ENCODE measurements at places on chromosomes 12 and 14.

- DNase-seq = no peak
Measured at GRCh38 chr12:100718187-100718586, 76.4 kb upstream of the ANO4 start.

DNA sequence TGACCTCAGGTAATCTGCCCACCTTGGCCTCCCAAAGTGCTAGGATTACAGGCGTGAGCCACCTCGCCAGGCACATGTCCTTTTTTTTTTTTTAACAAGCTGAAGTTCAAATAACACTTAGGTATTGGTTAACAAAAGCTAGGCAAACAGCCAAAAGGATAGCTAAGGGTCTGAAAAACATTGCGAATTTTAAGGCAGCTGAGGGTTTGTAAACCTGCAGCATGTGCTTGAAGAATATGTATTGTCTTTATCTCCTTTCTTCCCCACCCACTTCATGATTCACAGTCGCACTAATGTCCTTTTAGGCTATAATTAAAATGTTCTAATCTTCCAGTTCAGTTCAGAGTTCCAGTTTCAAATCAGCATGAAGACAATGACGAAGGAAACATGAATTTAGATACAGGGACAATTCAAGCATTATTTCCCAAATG lies 30.1 kb upstream of the CERS5 start:
- no peak for DNase-seq

DNA sequence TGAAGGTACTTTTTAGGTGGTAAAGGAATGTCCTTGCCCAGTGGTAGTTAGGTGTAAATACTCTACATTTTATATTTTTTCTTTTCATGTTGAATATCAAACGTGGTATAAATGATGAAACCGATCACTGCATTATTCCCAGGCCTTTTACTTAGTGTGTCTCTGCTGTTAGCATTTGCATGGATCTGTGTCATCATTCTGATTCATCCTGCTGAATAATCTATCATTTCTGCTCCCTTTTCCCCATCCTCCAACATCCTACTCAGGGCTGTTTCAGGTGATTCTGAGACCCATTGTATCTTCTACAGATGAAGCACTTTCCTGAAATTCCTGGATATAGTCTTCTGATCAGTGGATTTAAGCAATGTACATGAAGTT lies 61.0 kb upstream of the PTHLH start:
- DNase-seq = no peak

DNA sequence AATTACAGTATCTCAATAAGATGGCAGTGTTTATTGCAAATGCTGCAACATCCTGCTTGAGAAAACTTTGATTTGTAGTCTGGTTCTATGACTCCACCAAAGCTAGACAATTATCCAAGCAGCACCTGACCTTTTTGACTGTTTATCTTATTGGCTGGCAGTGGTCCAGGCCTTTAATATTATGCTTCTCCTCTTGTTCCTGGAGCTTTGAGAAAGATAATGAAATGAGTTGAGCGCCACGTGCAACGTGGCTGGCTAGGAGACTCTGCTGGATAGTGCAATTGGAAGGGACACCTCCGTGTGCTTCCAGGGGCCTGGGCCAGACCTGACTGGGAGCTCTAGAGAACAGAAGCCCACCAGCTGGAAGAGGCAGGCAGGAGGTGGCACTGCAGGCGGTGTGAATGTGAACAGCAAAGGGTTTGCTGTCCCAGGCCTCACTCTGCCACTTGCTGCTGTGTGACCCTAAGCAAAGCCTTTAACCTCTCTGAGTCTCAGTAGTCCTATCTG lies 349.3 kb downstream of the CACNA1C start:
- no peak for DNase-seq

- no peak for DNase-seq
Measured at GRCh38 chr12:92199819-92200576, 54.4 kb upstream of the BTG1 start.

- no peak for DNase-seq
Measured at GRCh38 chr14:61638595-61639387, 56.5 kb upstream of the HIF1A start.

- DNase-seq = no peak
Measured at GRCh38 chr14:89697281-89698060, 257.1 kb downstream of the EFCAB11 start.

- DNase-seq = no peak
Measured at GRCh38 chr14:33342299-33342974, 403.8 kb downstream of the NPAS3 start.

DNA sequence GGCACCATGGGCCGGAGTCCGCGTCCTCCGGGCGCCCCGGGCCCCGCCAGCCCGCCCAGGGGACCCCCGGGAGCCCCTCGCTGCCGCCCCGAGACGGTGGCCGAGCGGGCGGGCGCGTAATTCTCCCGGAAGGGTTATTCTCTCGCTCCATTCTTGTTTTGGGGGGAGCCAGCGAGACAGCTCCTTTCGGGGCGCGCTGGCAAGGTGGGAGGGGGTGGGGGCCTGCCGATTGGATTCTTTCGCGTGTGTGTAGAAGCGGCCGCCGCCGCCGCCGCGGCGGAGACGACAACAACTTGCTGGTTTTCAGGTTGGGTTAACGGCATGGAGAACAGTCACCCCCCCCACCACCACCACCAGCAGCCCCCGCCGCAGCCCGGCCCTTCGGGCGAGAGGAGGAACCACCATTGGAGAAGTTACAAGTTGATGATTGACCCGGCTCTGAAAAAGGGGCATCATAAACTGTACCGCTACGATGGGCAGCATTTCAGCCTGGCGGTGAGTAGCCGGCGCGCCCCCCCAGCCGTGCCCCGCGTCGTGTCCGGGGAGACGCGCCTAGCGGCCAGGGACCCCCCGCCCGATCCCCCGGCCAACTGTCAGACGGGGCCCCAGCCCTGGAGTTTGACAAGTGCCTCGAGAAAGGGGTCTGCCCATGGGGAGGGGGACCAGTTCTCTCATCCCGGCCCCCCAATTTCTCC lies 755 bp downstream of the SETD1B start:
- DNase-seq = no peak

GRCh38 chr14:48826058-48826457 lies 760.1 kb downstream of the RPS29 start:
- DNase-seq = no peak

- no peak for DNase-seq
Measured at GRCh38 chr12:106131676-106132075, 7.1 kb downstream of the NUAK1 start.

- DNase-seq = no peak
Measured at GRCh38 chr12:15534322-15534721, 212.0 kb downstream of the PTPRO start.

- no peak for DNase-seq
Measured at GRCh38 chr12:27693403-27693802, 2.8 kb upstream of the REP15 start.

GRCh38 chr14:36478782-36479181 lies 41.2 kb downstream of the NKX2-1 start:
- DNase-seq = no peak

GRCh38 chr14:36173161-36173560 lies 3.4 kb downstream of the PTCSC3 start:
- no peak for DNase-seq

DNA sequence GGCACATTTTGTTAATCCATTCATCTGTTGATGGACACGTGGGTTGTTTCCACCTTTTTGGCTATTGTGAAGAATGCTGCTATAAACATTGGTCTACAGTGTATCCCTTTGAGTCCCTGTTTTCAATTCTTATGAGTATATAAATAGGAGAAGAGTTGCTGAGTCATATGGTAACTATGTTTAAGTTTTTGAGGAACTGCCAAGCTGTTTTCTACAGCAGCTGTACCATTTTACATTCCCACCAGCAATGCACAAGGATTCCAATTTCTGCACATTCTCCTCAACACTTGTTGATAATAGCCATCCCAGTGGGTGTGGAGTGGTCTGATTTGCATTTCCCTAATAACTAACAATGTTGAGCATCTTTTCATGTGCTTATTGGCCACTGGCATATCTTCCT lies 6.9 kb upstream of the SVOP start:
- no peak for DNase-seq

GRCh38 chr12:59040656-59041055 lies 120.4 kb upstream of the LRIG3 start:
- no peak for DNase-seq

DNA sequence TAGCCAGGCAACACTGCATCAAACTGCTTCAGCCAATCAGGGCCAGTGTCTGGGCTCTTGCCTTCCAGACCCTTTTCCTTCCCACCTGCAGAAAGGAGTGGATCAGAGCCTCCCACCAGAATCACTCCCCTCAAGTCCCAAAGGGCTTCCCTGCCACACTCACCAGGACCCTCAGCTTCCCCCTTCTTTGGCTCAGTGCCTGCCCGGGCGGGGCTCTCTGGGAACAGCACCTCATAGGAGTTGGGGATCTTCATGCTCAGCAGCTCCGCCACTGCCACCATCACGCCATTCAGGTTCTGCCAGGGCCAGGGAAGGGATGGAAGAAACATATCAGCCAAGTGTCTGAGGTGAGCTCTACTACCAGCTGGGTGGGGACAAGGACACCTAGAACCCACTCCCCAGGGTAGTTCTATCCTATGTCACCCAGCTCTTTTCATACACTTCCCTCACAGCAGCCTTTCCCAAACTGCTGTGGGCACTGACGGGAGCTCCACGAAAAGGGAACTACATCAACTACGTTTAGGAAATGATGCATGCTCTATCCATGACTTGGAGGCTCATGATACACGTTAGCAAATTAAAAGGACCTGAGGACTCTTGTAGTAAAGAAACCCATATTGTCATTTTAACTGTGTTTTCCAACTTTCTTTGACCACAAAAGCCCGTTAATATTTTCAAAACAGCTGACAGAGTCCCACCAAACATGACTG lies 9.4 kb upstream of the PRKAG1 start:
- no peak for DNase-seq

DNA sequence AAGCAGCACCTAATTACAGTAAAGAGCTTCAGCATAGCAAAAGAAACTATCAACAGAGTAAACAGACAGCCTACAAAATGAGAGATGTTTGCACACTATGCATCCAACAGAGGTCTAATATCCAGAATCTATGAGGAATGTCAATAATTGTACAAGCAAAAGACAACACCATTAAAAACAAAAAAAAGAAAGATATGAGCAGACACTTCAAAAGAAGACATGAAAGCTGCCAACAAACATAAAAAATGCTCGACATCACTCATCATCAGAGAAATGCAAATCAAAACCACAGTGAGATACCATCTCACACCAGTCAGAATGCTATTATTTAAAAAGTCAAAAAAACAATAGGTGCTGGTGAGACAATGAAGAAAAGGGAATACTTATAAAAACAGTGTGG lies 273.1 kb downstream of the TMTC2 start:
- no peak for DNase-seq

DNA sequence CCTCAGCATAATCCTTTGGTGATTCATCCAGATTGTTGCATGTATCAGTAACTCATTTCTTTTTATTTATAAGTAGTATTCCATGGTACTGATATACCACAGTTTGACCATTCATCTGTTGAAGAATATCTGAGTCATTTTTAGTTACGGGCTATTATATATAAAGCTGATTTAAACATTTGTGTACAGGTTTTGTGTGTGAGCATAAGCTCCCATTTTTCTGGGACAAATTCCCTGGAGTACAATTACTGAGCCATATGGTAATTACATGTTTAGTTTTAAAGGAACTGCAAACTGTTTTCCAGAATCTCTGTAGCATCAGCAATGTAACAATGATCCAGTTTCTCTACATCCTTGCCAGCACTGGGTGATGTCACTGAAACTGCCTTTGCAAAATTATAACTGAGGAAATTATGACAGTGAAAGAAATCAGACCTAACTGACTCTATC lies 236.2 kb upstream of the KRR1 start:
- no peak for DNase-seq

GRCh38 chr12:78571953-78572352 lies 292.6 kb upstream of the SYT1 start:
- DNase-seq = no peak

- DNase-seq = no peak
Measured at GRCh38 chr14:33842299-33842698, 108.6 kb downstream of the EGLN3 start.

GRCh38 chr14:83988275-83988674 lies 1541.7 kb upstream of the FLRT2 start:
- DNase-seq = no peak

GRCh38 chr12:88361493-88361892 lies 218.8 kb downstream of the KITLG start:
- DNase-seq = no peak

DNA sequence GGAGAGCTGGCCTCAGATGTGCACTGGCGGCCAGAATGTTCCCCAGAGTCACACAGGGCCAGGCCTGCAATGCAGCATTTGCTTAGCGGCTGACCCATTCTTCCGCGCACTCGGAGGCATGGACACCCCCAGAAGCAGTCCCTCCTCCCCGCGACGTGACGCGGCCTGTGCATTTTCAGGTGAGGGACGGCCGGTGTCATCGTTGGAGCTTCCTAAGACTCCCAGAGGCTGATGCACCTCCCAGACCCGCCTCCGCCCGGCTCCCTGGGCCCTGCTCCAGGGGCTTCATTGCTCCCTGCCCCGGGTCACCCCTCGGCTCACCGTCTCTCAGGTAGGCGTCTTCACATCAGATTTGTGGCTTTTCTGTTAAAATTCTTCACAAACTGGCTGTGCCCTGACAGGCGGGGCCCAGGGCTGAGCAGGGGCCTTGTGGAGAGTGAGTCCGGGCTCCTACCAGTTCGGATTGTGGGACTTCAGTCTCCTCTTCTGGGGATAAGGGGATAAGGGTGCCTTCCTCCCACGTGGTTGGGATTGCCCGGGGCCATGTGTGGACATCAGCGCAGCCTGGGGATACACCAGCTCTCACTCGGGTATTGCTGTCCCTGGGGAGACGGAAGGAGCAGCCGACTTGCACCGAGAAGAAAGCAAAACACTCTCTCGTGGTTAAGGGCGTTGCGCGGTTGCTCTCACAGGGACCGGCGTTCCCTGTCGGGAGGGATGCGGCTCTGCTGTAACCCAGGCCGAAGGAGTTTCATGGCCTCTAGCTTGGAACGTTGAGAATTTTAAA lies 249.1 kb downstream of the ADGRD1 start:
- no peak for DNase-seq

- DNase-seq = no peak
Measured at GRCh38 chr14:54362089-54362504, 34.7 kb upstream of the CDKN3 start.

DNA sequence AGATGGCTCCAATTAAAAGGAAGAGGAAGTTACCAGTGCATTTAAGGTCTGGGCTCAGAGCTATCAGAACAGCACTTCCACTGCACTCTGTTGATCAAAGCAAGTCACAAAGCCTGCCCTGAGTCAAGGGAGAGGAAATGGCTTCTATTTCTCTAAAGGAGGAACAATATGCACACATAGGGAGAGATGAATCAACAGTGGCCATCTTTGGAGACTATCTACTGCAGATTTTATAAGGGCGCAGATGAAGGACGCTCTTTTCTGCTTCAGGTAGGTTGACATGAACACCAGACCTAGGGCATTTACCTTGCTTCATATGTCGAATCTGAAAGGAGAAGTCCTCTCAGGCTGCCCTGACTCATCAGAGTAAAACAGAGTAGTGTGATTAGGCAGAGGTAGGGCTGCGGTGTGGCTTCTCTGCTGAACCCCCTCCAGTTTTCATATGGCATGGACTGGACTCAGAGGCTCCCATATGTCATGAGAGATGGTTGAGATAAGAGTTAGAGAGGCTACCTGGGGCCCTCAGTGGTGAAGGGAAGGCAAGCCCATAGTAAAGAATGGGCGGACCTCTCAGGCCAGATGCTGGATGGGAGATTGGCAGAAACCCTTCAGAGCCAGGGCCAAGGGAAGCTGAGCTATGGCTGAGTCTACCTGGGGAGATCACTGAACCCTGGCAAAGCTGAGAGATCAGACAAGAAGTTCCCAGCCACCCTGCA lies 84.4 kb downstream of the ARF6 start:
- no peak for DNase-seq
